ENCODE measurements at places on chromosomes 4 and X.
A peak's percentile ranks its signal among the peaks of the same experiment; 100 is the strongest.

- DNase-seq: no peak
These were observed 106.4 kb upstream of the FAM241A start for GRCh38 chr4:112038861-112039260.

GRCh38 chr4:41744572-41745291, 3.8 kb downstream of the PHOX2B start:
- no peak for DNase-seq

DNA sequence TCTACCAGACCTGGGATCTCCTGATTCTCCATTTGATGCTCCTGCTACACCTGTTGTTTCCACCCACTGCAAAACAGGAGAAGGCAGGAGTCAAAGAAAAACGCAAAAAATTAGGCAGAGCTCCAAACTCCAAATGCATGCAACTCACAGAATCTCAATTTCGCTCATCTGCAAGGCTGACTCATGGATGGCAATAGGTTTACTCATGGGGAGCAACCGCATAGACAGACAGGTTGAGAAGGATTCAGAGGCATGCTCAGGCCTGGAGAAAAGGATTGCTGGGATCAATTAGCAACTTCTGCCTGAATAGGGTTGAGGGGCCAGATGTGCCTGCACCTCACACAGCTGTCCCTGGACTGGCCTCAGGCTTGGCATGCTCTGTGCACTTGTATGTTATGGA, 231.0 kb downstream of the LDB2 start:
- no peak for DNase-seq

DNA sequence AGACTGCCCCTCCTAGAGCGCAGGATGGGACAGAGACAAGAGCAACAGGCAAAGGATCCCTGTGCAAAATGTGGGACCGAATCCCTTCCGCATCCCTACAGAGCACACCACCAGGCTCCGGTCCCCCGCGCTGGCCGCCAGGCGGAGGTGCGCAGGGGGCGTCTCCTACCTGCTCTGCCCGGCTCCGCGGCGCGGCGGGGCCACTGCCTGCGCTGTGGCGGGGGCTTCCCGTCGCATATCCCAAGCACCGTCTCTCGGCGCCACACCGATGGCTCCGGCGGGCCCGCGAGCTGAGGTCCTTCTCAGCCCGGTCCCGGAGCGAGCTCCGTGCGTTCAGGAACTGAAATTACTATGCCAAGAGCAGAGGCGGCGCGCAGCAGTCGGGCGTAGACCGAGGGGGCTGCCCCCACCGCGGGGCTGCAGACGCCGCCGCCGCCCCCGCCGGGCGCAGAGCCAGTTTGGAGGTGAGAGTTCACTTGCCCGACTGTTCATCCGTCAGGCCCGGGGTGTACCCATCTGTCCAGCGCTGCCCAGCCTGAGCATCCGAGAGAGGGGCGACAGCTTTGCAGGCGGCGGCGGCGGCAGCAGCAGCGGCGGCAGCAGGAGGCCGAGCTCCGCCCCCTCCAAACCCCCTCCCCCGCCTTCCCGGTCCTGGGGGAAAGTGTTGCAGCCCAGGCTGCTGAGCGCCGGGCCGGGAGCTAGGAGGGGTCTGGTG, at the start of gene GPRIN3:
Gene GPRIN3, minus strand, starts transcription at position 355 of the 715 bp plus-strand sequence. CDS start 57,690 bp downstream, outside the sequence.
- DNase-seq: peak; percentile 80

GRCh38 chr4:36123906-36124305, 120.4 kb downstream of the ARAP2 start:
- no peak for DNase-seq

- no peak for DNase-seq
These were observed 83.8 kb upstream of the MAML3 start for GRCh38 chr4:140237616-140238350.

Data from activated T-cell treated with anti-CD3 and anti-CD28 coated beads, Interleukin-2, amount 50 U/mL, for 48 hours (primary cell).